CD4-positive, alpha-beta T cell treated with Interleukin-21 for 1 hour (primary cell): ENCODE measurements at places on chromosomes 7 and 10.

DNA sequence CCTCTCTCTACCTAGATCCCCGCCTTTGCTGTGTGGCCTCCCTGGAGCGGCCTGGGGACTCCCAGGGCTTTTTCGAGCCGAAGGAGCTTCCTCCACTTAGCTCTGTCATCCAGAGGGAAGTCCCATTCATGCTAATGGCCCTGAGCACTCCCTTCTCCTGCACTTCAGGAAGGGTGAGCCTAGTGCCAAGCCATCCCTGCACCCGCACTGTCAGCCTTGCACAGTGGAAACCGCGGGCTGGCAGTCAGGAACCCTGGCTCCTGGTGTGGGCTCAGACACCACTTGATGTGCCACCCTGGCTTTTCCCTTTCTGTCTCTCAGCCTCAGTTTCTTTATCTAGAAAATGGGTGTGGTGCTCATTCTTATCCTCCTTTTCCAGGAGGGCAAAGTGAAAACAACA is 131.6 kb downstream of the ZMIZ1 start:
- no peak for DNase-seq

DNA sequence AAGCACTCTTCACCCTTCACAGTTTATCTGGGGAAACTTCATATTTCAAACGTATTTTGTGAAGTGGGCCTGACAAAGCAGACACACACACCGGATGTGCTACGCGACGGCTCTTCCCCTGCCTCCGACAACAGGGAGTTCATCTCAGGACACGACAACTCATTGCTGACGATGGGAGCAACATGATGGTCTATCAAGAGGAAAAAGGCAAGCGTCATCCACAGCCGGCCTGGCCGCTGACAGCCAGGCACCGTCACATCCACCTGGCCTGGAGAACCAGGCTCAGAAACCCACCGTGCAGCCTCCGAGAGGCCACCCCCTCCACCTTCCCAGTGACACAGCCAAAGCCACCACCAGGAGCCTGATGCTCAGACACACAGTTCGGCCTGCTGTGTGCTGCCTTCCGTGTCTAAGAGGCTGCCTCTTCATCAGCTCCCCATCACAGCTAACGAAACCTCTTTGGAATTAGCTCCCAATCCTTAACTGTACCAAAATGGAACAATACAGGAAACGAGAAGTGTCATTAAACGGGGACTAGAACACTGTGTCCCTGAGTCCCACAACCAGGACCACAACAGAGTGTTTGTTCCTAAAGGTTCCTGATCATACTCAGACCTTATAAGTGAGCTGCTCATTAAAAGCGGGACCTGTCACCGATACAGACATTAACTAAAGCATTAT is 76.7 kb downstream of the SFMBT2 start:
- DNase-seq = no peak

DNA sequence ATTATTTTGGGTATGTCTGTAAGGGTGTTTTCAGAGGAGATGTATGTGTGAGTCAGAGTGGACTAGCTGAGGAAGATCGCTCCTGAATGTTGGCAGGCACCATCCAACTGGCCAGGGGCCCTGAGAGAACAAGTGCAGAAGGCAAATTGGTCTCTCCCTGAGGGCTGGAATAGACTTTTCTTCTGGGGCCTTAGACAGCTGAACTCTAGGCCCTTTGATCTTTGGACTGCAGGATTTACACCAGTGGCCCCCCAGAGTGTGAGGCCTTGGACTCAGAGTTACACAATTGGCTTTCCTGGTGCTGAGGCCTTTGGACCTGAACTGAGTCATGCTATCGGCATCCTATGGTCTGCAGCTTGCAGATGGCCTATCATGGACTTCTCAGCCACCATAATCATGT is 217.2 kb downstream of the REEP3 start:
- DNase-seq = no peak

- no peak for DNase-seq
Measured at GRCh38 chr7:80997841-80998240, 79.0 kb upstream of the SEMA3C start.

DNA sequence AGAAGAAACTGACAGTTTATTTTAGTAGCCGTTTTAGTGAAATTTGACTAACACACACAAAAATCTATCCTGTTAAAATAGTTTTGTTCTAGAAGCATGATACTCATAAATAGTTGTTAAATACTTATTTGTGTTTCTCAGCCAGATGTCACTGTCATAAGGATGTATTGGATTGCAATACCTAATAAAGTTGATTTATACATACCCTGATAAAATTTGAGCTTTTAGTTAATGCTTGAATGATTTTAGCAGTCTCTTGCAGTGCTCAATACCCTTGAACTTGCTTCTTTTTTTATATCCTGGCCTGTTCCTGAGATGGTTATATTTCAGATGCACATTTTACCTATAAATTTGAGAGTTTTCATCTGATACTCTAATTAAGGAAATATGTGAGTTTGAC is 10.1 kb downstream of the ING3 start:
- no peak for DNase-seq
